Thymus (tissue), 14 donors: ENCODE measurements at places on chromosomes 1 and 21. TPM values are rescaled to one million over a fixed set of nuclear protein-coding genes. Genes with fewer than 3 reads are reported as not detected.
A peak's percentile ranks its signal among the peaks of the same experiment; 100 is the strongest.

DNA sequence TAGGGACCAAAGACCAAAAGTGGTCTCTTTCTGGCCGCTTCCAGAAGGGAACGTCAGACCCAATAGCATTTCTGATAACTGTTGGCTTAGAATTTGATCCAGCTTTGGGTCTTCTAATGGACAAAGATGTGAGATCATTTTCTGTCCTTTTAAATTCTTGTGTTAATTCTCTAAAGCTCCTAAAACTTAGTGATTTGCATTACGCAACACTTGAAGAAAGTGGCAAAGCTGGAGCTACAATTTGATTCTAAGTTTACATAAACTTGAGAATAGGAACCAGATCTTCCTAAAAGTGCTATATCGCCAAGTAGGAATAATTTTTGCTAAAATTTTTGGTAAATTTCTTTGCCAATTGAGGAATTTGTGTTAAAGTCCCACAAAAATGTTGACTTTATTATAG, 21.6 kb upstream of the PLA2G4A start:
- DNase-seq, result no peak

- DNase-seq, result no peak
These were observed 58.9 kb downstream of the RHOU start for GRCh38 chr1:228794173-228794572.

GRCh38 chr1:17259233-17259873, 10.5 kb downstream of the PADI3 start:
- no peak for DNase-seq

- no peak for DNase-seq
These were observed 58.9 kb downstream of the MAP3K7CL start for GRCh38 chr21:29189353-29189752.

The TDRD10 gene
- 12.2 TPM for polyA plus RNA-seq

The CD164L2 gene
- polyA plus RNA-seq, result 2.4 TPM

GRCh38 chr1:98557895-98558294, 103.6 kb upstream of the SNX7 start:
- no peak for DNase-seq

DNA sequence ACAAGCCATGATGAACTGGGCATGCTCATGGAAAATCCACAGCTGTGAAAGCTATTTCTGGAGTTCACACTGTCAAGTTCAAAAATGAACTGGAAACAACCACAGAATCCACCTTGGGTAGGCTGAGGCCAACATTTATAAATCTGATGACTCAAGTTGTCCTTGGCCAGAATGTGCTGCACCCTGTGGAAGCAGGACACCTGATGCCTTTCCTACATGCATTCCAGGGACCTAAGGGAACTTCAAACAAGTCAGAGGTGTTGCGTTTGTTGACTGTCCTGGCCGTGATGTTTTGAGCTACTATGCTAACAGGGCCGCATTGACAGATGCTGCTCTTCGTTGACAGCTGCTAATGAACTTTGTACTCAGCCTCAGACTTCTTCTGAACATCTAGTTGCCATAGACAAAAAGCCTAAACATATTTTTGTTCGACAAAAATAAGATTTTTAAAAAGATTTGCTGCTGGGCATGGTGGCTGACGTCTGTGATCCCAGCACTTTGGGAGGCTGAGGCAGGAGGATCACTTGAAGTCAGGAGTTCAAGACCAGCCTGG, 127.9 kb upstream of the SLC45A1 start:
- no peak for DNase-seq

- no peak for DNase-seq
These were observed 32.2 kb upstream of the LGALS8 start for GRCh38 chr1:236491469-236492136.

The CDA gene
- 2.8 TPM for polyA plus RNA-seq

DNA sequence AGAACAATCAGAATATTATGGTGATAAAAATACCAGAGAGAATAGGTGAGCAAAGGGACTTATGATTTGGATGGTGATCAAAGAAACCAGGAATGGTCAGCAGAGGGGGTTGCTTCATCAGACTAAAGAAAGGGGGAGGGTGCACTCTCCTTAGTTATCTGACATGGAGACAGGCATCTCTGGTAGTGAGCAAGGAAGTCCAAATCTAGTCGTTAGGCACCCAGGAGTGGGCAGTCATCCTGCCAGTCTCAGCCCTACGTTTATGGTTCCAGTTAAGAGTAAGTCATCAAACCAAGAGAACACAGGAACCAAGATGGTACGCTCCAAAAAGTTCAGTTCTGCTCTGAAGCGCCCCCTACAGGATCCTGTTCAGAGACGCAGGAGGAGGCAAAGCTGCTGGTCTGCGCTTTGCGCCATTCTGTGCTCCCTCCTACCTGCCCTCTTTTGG, 28.6 kb downstream of the EBNA1BP2 start:
- no peak for DNase-seq

The OXCT2 gene
- 1.6 TPM for polyA plus RNA-seq

DNA sequence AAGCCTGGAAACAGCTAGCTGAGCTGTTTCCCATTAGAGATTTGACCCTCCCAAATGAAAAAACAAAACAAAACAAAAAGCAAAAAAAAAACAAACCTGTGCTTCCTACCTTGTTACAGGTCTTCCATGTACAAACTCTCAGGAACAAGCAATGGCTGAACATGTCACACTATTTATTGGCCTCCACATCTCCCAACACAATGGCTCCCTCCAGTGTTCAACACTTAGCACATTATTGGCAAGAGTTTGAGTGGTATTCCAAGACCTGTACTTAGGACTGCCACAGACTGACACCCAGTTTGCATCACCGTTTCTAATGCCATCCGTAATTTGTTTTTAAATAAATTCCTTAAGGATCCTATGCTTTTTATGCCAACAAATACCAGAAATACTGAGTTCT, 195.0 kb upstream of the OLFM3 start:
- peak; percentile 13 for DNase-seq

The CYB561D1 gene
- polyA plus RNA-seq, result 9.4 TPM

DNA sequence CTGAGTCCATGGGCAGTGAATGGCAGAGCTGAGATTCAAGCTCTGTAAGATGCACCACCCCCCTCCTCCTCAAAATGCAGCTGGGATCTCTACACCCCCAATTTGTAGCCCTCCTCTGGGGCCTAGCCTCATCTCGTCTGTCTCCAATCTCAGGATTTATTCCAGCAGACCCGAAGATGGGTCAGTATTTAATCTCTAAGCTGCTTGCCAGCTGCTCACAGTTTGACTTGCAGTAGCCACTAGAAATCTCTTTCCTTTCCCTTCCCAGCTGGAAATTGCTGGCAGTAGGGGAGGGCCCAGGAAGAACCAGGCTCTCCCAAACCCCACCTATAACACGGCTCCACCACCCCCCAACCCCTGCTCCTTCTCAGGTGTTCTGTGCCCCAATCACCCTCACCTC, 1.5 kb downstream of the LACTBL1 start:
- no peak for DNase-seq

- DNase-seq, result no peak
These were observed 1.1 kb downstream of the KRTAP10-12 start for GRCh38 chr21:44697811-44698734.

The SLC5A9 gene
- polyA plus RNA-seq, result 0.78 TPM

- no peak for DNase-seq
These were observed 1.8 kb downstream of the TNFRSF1B start for GRCh38 chr1:12168451-12169160.

- DNase-seq, result no peak
These were observed 183.5 kb downstream of the RUNX1 start for GRCh38 chr21:34865400-34866241.

- no peak for DNase-seq
These were observed 26.2 kb upstream of the TADA1 start for GRCh38 chr1:166902279-166902678.

DNA sequence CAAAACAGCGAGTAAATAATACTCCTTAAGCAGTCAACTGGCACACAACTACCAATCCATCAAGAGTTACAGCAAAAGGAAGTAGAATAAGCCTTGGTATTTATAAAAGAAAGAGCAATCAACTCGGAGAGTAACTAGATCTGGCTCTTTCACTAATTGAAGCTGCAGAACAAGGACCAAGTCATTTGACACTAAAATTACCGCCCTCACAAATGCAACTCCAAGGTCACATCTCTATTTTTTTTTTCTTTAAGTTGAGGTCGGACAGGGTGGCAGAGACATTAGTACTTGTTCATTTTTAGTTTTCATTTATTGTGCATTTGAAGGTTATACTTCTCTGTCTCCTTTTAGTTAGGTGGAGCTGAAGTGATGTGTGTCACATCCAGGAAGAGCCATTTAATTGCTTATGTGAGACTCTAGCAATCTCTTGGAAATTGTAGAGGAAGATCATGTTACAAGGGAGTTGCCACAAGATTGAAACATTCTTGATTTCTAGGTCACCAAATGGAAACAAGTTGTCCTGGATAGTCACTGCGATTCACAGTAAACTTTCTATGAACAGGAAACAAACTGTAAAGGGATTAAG, 138.1 kb upstream of the ADAMTS5 start:
- no peak for DNase-seq

- DNase-seq, result peak; percentile 14
These were observed 32.1 kb downstream of the EYA3 start for GRCh38 chr1:28056129-28056925.

The GBP3 gene
- 16.2 TPM for polyA plus RNA-seq
